Upper lobe of left lung (tissue), 6 donors: ENCODE measurements at places on chromosomes 7 and 10.

- H3K4me3 ChIP-seq = no peak overlapping the region
- H3K4me1 ChIP-seq = no peaks in the 10 kb centered on the region
- H3K27me3 ChIP-seq = no peaks in the 10 kb centered on the region
- H3K36me3 ChIP-seq = no peaks in the 10 kb centered on the region
- H3K27ac ChIP-seq = no peak overlapping the region
Observed at GRCh38 chr7:140752533-140752932, 56.0 kb downstream of the NDUFB2 start.

- H3K36me3 ChIP-seq = no peaks in the 10 kb centered on the region
- DNase-seq = no peak
- no peak overlapping the region for H3K27ac ChIP-seq
- H3K27me3 ChIP-seq = no peaks in the 10 kb centered on the region
- no peak overlapping the region for H3K4me3 ChIP-seq
Observed at GRCh38 chr10:83073472-83073871, 1065.8 kb upstream of the GHITM start.

DNA sequence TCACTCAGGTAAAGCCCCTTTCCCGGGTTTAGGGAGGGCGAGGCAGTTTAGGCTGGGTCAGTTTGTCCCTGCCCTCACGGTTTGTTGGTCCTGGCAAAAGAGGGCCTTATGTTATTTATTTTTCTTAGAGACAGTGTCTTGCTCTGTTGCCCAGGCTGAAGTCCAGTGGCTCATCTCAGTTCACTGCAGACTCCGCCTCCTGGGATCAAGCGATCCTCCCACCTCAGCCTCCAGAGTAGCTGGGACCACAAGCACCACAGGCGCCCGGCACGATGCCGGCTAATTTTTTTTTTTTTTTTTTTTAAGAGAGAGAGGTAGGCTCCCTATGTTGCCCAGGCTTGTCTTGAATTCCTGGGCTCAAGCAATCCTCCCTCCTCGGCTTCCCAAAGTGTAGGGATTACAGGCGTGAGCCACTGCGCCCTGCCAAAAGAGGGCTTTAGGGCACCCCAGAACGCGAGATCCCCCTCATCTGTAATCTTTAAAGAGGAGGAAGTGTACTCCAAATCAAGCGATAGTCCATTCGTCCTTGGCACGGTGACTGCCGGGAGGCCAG, 626 bp upstream of the BMS1 start:
- peak overlapping the region; percentile 95 for H3K27ac ChIP-seq
- no peak for DNase-seq
- H3K36me3 ChIP-seq = peaks cover 16% of the 10 kb centered on the region

DNA sequence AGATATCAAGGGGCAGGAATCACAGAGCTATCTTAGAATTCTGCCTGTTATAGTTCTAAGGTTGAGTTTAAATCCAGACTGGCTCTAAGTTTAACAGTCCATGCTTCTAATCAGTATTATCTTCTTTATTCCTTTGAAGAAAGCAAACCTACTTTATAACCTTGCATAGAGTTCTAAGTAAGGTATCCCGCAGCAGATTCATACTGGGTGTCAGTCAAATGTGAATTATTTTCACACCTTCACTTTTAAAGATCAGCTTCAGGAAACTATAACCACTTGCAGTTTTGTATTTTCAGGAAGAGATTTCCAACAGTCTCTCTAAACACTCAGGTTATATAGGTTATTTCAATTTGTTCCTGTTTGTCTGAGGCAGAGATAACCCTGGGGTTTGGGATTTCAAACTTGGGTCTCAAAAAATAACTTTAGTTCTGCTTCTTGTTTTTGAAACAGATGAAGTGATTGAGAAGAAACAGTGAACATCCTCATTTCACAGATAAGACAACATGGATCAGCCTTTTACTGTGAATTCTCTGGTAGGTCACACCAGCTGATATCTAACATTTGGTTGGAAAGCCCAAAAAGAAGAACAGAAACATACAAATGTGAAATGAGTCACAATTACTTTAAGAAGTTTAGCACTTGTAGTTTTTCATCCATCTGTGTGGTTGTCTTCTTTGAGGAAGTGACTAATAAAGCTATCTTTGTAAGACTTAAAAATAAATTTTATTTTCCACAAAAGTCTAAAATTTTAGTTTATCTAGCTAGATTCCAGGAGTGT, 21.4 kb downstream of the STAMBPL1 start:
- H3K4me3 ChIP-seq = no peak overlapping the region
- H3K4me1 ChIP-seq = no peaks in the 10 kb centered on the region
- H3K27ac ChIP-seq = peak overlapping the region; percentile 30
- H3K27me3 ChIP-seq = no peaks in the 10 kb centered on the region

DNA sequence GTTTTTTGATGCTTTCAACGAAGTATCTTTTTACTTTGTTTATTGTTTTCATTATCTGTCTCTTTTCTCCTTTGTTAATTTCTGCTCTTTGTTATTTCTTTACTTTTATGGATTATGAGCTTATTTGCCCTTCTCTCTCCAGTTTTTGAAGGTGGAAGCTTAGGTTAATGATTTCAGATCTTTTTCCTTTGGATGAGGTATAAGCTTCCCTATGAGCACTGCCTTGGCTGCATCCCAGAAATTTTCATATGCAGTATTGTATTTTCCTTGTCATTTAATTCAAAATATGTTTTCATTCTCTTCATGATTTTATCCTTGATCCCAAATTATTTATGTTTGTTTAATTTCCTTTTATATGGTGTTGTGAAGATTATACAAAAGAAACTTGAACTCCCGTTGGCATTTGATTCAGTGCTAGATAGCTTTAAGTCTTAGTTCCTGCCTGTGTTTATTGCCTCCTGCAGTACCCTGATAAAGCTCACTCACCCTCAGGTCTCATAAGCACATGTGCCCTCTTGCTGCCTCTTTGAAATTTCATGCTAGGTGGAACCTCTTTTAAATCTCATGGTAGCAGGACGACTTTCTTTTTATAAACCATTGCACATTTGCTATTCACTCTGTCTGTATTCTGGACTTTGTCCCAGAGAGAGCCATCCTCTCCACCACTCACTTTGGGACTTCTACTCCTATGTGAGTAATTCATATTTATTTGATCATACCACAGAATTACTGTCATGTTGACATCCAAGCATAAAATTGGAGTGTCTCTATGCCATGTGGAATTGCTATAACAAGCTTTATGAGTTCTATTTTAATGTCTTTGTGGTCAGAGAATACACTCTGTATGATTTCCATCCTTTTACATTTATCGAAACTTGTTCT, 23.0 kb upstream of the CEP41 start:
- H3K27me3 ChIP-seq = no peaks in the 10 kb centered on the region
- H3K36me3 ChIP-seq = no peaks in the 10 kb centered on the region
- H3K4me3 ChIP-seq = no peak overlapping the region
- H3K27ac ChIP-seq = no peak overlapping the region
- no peaks in the 10 kb centered on the region for H3K4me1 ChIP-seq
- no peak for DNase-seq

GRCh38 chr7:129789652-129790051, 163.1 kb downstream of the UBE2H start:
- H3K27ac ChIP-seq = no peak overlapping the region
- no peak for DNase-seq
- no peak overlapping the region for H3K4me3 ChIP-seq
- no peaks in the 10 kb centered on the region for H3K36me3 ChIP-seq

- H3K4me3 ChIP-seq = no peak overlapping the region
- peak overlapping the region; percentile 17 for H3K27ac ChIP-seq
- H3K36me3 ChIP-seq = peaks cover 18% of the 10 kb centered on the region
- peaks cover 15% of the 10 kb centered on the region for H3K4me1 ChIP-seq
Observed at GRCh38 chr7:152313831-152314604, 121.8 kb downstream of the KMT2C start.

GRCh38 chr7:77727936-77728701, 31.9 kb downstream of the RSBN1L start:
- peak overlapping the region; percentile 54 for H3K27ac ChIP-seq
- no peaks in the 10 kb centered on the region for H3K27me3 ChIP-seq
- no peak for DNase-seq

DNA sequence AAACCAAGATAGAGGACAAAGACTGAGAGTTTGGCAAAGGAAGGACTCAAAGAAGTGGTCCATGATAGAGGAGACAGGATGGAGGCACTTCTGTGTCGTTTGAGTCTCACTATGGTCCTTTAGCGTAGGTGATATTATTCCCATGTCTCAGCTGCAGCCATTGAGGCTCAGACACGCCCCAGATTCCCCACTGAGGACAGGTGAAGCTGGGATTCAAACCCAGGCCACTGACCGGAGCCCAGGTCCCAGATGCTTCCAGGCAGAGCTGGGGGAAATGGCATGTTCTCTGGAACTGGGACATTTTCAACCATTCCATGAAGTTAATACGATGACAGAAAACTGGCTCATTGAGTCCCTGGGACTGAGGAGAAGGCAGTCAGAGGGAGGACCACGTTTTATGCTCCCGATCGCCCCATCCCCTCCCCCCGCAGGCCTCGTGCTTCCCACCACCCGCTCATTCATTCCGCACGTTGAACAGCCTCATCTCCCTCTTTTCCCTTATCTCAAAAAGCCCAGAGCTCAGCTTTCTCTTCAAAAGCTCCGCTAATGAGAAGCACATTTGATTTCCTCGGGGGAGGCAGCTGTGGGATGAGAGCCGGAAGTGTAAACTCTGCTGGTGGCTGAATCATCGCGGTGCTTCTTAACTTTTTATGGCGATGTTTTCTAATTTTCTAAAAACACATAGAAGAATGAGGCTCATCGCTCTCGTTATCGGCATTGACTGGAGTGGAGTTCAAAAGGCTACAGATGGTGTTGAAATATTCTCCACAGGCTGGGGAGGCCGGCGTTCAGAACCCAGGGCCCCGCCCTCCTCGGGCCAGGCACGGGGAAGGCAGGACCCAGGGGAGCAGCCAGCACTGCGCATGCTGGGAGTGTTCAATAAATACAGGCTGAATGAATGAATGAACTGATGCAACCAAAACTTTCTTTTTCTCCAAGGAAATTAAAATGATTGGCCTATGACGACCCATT, 64.0 kb downstream of the OAT start:
- DNase-seq = peak; percentile 88
- H3K4me1 ChIP-seq = peaks cover 8% of the 10 kb centered on the region
- peak overlapping the region; percentile 40 for H3K4me3 ChIP-seq
- H3K36me3 ChIP-seq = no peaks in the 10 kb centered on the region
- no peak overlapping the region for H3K27ac ChIP-seq

DNA sequence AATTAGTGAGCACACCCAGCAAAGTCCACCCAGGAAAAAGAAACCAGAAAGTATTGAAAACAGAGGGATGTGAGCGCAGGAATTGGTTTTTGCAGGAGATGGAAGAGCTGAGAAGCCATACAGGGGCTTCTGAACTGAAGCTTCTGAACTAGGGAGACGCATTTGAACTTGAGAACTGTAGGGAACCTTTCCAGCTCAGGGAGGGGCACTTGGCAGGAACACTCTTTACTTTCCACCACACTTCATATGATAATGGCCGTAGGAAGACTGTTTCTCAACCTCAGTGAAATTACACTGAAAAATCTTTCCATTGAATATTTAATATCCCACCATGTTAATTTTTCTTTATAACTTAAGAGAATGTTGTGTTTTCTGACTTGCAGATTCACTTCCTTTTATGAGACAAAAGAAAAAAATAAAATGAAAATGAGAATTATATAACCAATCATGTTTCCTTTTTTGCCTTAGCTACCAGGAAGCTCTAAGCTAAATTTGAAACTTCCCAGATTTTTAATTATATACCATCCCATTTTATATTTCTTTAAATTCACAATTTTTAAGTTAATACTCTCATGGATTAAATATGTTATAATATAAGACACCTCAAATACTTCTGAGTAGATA, 98.3 kb upstream of the TCF7L2 start:
- no peak for DNase-seq
- H3K4me1 ChIP-seq = peaks cover 7% of the 10 kb centered on the region
- no peaks in the 10 kb centered on the region for H3K27me3 ChIP-seq
- no peak overlapping the region for H3K27ac ChIP-seq
- H3K36me3 ChIP-seq = no peaks in the 10 kb centered on the region

GRCh38 chr10:26859241-26860101, 1.3 kb downstream of the ABI1 start:
- peak overlapping the region; percentile 96 for H3K27ac ChIP-seq

GRCh38 chr7:111370002-111370401, 192.3 kb downstream of the IMMP2L start:
- DNase-seq = no peak
- no peak overlapping the region for H3K27ac ChIP-seq
- H3K27me3 ChIP-seq = no peaks in the 10 kb centered on the region
- H3K4me1 ChIP-seq = no peaks in the 10 kb centered on the region
- H3K36me3 ChIP-seq = no peaks in the 10 kb centered on the region
- no peak overlapping the region for H3K4me3 ChIP-seq

- H3K36me3 ChIP-seq = no peaks in the 10 kb centered on the region
- DNase-seq = no peak
- H3K27ac ChIP-seq = no peak overlapping the region
- no peaks in the 10 kb centered on the region for H3K4me1 ChIP-seq
Observed at GRCh38 chr7:14385074-14385473, 395.6 kb upstream of the ETV1 start.

DNA sequence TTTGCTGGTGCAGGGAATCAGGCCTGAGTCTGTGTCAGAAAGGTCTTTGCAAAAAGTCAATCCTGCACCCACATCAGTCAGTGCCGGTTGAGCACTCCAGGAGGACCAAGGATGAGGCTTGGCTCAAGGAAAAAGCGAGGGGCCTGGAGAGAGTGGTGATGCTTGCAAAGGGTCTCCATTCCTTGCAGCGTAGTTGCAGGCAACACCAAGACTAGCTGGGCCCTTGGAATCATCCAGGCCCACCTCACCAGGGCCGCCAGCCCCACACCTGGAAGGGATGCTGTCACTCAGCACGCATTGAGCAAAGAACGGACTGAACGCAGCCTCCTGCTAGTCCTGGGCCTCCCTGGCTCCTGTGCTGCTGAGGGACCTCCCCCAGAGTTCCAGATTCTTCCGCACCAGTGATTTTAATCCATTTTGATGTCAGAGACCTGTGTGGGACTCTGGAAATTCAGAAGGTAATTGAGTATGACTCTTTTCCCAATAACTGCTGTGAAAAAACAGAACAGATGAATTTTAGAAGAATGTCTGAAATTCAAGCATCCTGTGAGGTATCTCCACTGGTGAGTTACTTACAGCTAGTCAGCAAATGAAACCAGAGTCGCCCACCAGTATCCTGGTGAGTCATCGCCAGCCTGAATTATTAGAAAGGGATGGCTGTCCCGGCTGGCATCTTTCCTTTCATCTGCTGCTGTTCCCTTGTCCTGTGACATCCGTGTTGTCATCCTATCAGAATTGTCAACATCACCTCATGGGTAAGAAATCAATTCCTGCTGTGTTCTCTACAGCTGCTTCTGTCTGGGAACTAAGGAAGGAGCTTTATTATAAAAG, 150.8 kb upstream of the NPS start:
- H3K27me3 ChIP-seq = no peaks in the 10 kb centered on the region
- H3K4me1 ChIP-seq = no peaks in the 10 kb centered on the region
- H3K36me3 ChIP-seq = peaks cover 4% of the 10 kb centered on the region
- no peak for DNase-seq
- H3K27ac ChIP-seq = no peak overlapping the region
- no peak overlapping the region for H3K4me3 ChIP-seq

GRCh38 chr7:40538281-40538680, 403.5 kb downstream of the SUGCT start:
- no peak for DNase-seq
- H3K4me1 ChIP-seq = no peaks in the 10 kb centered on the region
- H3K27ac ChIP-seq = no peak overlapping the region
- H3K4me3 ChIP-seq = no peak overlapping the region
- H3K27me3 ChIP-seq = no peaks in the 10 kb centered on the region
- H3K36me3 ChIP-seq = no peaks in the 10 kb centered on the region
